ENCODE measurements at places on chromosomes 12 and 14.

DNA sequence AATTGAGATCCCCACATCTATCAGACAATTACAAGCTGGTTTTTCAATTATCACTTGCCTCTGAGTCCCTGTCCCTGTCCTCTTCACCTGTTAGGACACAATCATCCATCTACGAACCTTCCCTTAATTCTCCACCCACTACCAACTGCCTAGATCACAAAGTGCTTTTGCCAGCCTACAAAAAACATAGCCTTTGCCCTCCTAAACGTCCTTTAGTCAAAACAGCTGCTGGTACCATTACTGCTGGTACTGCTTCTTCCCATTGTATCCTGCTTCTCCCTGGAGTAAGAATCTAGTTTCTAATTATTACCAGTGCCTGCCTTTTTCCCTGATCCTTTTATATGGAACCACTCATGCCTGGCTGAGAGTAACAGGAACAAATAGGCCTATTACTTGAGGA is 82.1 kb downstream of the CPNE8 start:
- no peak for DNase-seq

DNA sequence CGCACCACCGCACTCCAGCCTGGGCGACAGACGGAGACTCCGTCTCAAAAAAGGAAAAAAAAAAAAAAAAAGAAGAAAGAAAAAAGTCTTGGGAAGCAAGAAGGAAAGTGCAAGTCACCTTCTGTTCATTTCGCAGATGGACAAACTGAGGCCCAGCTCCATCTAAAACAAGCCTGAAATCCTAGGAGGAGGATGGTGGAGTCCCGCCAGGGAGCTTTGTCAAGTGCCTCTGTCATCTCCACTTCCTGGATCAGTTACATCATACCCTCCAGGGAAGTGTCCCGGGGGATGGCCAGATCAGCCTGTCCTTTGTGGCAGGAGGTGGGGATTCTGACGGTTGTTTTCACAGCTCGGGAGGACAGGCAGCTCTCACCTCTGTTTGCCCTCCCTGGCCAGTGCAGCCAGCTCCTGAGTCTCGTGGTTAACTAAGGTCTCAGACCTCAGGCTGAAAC is 8.7 kb upstream of the SDSL start:
- DNase-seq = no peak

- DNase-seq = peak; percentile 16
Measured at GRCh38 chr12:48424644-48425043, 47.7 kb upstream of the ANP32D start.

DNA sequence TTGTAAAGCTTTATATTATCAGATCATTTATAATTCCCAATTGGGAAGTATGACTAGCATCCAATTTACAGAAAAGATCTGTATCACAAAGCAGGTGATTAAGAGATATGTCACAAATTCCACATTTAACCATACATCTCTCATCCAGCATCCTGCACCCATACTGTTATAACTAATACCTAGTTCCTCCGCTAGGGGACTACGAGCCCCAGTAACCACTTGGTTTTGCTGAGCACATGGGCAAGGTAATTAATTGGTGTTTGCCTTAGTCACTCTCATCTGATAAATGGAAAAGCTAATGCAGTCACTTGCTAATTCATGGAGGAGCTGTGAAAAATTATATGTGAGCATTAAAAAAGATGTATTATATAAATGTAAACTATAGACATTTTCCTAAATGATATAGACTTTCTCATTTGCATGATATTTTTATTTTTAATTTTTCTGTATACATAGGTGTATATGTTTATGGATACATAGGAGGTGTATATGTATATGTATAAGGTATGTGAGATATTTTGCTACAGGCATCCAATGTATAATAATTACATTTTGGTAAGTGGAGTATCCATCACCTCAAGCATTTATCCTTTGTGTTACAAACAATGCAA is 1031.8 kb downstream of the GALC start:
- no peak for DNase-seq

DNA sequence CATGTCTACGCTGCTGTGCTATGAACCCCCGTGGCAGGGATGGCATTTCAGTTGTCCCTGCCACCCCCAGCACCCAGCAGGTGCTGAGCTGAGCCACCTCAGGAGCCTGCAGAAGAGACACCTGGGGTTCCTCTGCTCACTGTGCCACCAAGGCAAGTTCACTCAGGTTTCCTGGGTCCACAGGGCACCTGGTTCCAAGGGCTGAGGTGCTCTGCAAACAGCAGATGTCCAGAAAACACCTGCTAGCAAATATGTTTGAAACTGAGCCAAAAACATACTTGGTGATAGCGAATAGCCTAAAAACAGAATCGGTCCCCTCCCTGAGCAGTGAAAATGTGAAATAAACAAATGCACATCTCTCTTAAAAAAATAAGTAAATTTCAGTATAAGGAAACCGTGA is 35.6 kb upstream of the GPR68 start:
- no peak for DNase-seq

GRCh38 chr14:86897704-86898513 is 1095.1 kb downstream of the GALC start:
- no peak for DNase-seq

GRCh38 chr12:71730936-71731335 is 23.7 kb upstream of the RAB21 start:
- DNase-seq = no peak

GRCh38 chr12:121404734-121405133 is 4.8 kb downstream of the RNF34 start:
- no peak for DNase-seq

DNA sequence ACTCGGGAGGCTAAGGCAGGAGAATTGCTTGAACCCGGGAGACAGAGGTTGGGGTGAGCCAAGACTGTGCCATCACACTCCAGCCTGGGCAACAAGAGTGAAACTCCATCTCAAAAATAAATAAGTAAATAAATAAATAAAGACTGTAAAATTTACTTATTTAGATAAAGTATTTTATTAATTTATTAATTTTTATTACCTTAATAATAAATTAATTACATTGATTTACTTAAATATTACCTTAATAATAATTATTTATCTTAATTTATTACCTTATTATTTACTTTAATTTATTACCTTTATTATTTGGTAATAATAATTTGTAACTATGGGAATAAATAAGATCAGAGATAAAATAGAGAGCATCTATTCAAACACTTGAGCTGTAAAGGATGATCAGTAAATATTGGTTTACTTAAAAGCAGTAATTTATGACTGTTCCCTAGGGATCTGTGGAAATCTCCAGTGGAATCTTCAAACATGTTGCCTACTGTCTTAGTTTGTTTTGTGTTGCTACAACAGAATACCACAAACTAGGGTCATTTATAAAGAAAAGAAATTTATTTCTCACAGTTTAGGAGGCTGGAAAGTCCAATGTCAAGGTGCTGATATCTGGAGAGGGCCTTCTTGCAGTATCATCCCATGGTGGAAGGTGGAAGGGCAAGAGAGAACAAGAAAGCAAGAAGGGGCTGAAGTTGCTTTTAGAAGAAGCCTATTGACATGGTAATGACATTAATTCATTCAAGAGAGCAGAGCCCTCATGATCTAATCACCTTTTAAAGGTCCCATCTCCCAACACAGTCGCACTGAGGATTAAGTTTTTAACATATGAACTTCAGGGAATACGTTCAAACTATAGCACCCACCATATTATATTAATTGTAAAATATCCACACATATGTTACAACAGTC is 37.1 kb downstream of the SOCS2 start:
- no peak for DNase-seq

Measured in activated CD8-positive, alpha-beta T cell treated with anti-CD3 and anti-CD28 coated beads for 36 hours (primary cell).